ENCODE measurements at places on chromosomes 3 and 15.

DNA sequence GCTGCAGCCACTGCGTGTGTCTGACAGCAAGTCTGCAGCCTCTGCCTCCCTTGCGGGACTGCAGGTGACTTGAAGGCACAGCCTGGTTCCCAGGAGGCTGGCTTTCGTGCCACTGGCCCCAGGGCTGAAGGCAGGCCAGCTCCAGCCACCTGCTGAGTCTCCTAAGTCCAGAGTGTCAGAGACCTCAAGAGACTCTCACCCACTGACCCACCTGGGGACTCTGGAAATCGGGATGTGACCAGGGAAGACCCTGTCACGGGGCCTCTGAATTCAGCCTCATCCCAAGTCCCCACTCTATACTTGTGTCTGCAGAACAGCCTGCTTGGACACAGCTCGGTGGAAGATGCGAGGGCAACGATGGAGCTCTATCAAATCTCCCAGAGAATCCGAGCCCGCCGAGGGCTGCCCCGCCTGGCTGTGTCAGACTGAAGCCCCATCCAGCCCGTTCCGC lies 16.3 kb downstream of the ISG20 start:
- no peak for DNase-seq

DNA sequence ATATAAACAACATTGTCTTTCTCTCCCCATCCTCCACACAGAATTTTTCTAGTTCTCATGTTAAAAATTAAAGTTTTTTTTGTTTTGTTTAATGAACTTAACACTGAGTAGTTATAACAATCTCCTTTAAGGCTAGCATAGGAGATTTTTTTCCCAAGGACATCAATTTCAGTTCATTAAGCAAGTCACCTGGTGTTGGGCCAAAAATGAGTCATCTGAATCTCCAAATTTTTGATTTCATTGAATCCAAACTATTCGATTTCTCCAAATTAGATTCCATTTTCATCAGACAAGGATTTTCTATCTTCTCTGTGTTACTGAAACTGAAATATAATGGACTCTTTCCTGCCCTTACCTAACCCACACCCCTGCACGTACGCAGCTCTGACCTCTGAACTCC lies 631.4 kb upstream of the MDFIC2 start:
- no peak for DNase-seq

GRCh38 chr3:11530153-11530721 lies 113.5 kb downstream of the VGLL4 start:
- DNase-seq, result no peak

DNA sequence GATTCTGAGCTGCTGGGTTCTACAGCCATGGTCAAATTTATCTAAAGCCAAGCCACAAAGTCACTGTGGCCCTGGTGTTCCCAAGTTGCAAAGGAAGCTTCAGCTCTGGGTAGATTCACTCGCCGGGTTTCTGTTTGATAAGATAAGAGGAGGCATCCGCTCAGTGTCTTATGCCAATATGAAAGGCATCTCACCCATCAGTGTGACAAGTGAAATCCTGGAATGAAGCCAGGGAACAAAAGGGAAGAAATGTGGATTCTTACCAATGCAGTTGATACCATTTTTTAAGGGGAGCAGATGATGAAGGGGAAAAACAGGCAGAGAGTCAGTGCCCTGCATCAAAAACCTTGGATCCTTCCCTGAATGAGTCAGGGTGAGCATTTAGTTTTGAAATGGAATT lies 2.8 kb upstream of the CPNE4 start:
- no peak for DNase-seq

GRCh38 chr15:100531204-100531603 lies 2.5 kb upstream of the CERS3 start:
- DNase-seq, result no peak
